ENCODE measurements at places on chromosomes 3 and 15.

DNA sequence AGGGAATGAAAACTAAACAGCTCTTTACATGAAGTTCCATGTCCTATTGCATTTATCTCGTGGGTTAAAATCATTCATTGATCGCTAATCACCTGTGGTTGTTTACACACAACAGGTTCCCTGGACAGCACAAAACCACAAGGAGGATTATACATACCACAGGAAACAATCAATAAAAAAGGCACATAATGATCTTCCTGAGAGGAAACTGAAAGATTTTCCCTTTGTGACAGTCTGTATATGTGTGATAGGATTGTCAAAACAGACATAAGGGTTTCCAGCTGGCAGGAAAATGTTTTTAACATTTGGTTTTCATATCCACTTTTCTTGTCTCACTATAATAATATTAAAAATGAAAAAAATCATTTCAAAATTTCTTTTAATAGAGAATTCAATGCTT lies 541.8 kb downstream of the NLGN1 start:
- DNase-seq = no peak

GRCh38 chr3:30522476-30522875 lies 83.9 kb upstream of the TGFBR2 start:
- DNase-seq = no peak

- DNase-seq = peak; percentile 52
Measured at GRCh38 chr3:37855363-37855970, 6.2 kb upstream of the CTDSPL start.

DNA sequence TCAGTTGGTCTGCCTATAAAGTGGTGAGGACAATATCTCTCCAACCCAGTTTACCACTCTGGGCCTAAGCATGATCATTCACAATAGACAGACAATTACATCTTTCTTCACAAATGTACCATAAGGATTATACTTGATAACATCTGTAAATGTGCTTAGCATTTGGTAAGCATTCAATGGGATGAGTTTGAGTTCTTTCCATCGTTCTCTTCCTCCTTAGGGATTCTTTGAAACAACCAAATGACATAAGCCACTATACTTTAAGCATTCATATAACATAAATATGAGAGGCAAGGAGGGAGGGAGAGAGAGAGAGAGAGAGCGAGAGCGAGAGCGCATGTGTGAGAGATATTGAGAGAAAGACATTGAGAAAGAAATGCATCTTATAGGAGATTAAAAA lies 303.3 kb upstream of the CBLB start:
- no peak for DNase-seq

- DNase-seq = no peak
Measured at GRCh38 chr3:64244011-64244942, 19.0 kb upstream of the PRICKLE2 start.

GRCh38 chr15:60184579-60184978 lies 180.5 kb downstream of the FOXB1 start:
- no peak for DNase-seq

All from putamen (tissue), 1 donor.